ENCODE measurements at places on chromosomes 13 and 19.

- DNase-seq = peak; percentile 67
Observed at GRCh38 chr13:50715402-50716146, 127.9 kb downstream of the DLEU7 start.

- peak; percentile 27 for DNase-seq
Observed at GRCh38 chr13:113629866-113630265, 28.1 kb downstream of the ATP4B start.

- DNase-seq = no peak
Observed at GRCh38 chr13:50236898-50237318, 221.7 kb downstream of the KCNRG start.

DNA sequence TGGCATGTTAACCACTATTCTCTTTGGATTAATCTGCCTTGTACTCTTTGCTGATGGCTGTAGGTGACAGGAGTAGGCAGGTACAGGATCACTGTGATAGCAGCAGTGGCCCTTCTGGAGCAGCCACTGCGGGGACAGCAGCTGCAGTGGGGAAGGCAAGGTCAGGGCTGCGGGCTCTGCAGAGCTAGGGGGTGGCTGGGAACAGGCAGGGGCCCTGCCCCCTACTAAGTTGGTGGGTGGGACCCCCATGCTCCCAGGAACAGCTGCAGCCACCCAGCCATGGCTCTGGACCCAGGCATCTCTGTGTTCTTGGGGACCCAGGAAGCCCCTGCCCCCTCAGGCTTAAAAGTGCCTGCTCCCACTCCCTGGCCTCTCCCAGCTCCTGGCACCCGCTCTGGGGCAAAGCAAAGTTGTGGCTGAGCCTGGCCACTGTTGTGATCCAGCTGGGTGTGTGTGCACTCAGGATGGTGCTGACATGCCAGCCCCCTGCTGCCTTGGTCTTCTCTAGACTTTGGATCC, 302.4 kb downstream of the PCDH20 start:
- no peak for DNase-seq

DNA sequence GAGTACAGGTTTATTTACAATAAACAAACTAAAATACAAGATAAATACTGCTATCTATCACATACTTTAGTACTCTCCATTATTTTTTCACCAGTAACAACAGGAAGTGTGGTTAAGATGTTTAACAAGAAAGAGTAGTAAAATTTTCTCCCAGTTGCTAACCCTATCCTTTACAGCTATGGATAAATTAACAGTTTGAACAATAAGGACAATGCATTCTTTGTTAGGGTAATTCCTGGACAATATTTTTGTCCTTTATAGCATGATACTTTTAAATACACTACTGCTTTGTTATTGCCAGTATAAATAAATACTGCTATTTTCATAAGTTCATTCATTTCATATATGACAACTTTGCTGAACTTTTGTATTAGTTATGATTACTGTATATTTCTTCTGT, 630.2 kb upstream of the ATXN8OS start:
- no peak for DNase-seq

DNA sequence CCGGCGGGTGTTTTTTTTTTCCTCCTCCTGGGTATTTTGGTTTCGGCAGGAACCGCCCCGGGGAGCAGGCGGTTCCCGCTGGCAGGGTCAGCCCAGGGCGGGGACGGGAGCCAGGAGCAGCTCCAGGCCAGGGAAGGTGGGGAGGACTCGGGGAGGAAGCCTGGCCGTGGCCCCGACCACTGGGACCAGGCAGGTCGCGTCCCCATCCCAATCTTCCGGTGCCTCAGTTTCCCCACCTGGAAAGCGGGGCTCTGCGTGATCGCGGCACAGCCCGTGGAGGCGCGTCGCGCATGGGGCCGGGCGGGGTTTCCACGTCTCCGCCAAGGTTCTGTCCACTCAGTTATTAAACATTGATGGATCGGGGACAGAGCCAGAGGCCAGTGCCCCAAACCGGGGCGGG, 34.8 kb downstream of the IL12RB1 start:
- no peak for DNase-seq

DNA sequence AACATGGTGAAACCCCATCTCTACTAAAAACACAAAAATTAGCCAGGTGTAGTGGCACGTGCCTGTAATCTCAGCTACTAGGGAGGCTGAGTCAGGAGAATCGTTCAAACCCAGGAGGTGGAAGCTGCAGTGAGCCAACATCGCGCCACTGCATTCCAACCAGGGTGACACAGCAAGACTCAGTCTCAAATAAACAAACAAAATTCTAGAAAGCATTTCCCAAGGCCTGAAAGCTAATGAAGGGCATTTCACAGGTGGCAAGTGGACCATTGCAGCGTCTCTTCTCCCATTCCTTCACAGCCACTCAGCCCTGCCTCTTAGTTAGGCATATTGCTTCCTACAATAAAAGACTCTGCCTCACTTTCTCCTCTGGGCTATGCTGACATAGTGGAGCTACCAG, 13.5 kb upstream of the RXFP2 start:
- DNase-seq = no peak

DNA sequence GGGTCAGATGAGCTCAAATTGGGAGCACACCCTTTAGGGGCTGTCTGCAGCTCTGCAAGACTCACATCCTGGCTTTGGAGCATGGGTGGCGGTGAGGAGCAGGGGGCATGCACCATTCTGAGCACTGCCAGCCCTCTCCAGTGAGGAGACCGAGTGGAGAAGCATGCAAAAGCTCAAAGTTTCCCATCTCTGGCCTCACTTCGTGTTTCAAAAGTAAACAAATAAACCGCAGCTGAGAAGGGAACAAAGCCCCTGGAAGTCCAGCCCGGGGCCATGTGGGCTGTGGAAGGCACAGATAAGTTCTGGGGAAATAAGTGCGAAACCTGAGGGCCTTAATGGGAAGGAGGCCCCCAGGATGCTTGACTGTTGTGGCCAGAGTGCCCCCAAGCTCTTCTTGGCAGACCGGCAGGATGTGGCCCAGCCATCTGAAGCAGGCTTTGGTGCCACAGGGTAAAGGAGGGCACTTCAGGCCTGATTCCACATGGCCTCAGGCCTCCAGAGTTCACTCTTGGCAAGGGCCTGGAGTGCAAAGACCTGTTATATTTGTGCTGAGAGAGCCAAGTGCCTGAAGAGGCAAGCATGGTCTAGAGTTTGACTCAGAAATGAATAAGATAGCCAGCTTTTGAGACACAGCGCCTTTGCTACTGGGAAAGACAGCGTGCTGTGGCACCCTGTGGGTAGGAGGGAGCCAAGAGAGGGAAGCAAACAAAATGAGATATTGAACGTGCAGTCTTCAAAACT, 1.2 kb downstream of the MEDAG start:
- DNase-seq = no peak

- DNase-seq = no peak
Observed at GRCh38 chr13:84399320-84400085, 517.2 kb upstream of the SLITRK1 start.

DNA sequence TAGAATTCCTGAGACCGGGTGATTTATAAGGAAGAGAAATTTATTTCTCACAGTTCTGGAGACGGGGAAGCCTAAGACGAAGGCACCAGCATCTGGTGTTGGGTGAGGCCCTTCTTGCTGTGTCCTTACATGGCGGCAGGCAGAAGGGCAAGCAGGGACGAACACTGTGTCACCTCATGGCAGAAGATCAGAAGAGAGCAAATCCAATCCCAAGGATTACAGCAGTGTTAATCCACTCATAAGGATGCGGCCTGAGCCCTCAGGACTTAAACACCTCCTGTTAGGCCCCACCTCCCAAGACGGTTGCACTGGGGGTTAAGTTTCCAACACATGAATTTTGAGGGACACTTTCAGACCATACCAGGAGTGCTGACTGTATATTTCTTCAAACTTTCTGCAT, 6.7 kb upstream of the FBL start:
- DNase-seq = no peak

DNA sequence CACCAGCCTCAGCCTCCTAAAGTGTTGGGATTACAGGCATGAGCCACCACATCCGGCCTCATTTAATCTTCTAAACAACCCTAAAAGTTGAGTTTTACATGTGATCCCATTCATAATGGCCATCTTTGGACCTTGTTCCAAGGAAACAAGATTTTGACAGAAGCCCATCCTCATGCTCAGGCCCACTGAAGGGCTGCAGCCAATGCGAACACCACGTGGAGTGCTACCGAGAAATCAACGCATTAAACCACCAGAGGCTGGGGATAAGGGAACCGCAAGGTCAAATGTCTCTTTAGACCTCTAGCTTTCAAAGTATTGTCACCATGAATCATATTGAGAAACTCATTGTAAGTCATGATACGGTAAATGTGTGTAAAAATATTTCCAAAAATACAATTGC, 49.4 kb upstream of the DOCK9 start:
- no peak for DNase-seq

DNA sequence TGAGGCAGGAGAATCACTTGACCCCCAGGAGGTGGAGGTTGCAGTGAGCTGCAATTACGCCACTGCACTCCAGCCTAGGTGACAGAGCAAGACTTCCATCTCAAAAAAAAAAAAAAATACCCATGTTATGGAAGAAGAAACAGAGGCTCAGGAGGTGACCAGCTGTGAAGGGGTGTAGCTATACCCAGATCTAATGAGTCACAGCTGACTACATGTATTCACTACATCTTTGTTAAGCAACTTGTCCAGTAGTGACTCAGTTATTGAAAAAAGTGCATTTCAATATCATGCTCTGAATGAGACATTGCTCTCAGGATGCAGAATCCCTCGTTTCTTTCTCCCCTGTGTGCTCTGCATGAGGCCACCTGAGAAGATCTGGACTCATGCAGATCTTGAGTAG, 16.1 kb upstream of the SPART start:
- no peak for DNase-seq

- no peak for DNase-seq
Observed at GRCh38 chr13:105084931-105085330, 1450.5 kb downstream of the EFNB2 start.

DNA sequence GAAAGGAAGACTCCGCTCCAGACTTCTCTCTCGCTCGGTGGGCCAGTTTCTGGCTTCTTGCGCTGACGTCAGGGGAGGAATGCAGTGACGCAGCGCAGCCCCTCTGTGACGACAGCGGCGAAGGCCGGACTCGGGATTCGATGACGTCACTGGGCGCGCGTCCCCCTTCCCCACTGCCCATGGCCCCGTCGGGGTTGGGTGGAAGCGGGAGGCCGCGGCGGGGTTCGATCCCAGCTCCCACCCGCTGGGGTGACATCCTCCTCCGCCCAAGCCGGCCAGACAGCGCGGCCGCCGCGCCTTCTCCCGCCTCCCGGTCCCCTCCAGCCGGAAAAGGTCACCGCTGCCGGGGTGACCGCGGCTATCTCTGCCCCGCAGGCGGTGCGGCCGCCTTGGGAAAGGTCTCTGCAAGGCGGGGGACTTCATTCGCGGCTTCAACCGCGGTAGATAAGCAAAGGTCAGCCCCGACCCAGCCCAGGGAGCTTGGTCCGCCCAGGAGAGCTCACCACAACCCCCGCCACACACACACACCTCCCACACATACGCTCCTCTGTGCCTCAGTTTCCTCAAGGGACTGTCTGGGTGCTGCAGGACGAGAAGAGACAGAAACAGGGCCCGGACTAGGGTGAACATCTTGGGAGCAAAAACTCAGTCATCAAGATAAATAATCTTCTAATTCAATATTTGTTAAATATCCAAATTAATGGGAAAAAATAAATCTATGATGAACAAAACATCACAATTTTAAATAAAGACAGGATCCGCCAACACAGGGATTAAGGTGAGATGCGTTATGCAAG, 844 bp upstream of the RFX1 start:
- peak; percentile 92 for DNase-seq

- peak; percentile 71 for DNase-seq
Observed at GRCh38 chr13:45615501-45616101, at the start of gene ERICH6B. TSS of gene ERICH6B (minus strand) at chr13:45615739. CDS start at chr13:45597005, 18,734 bp downstream.

- peak; percentile 98 for DNase-seq
Observed at GRCh38 chr19:49453013-49453756, at the start of gene ALDH16A1. TSS of gene ALDH16A1 (plus strand) at chr19:49453225. CDS start at chr19:49453332, 107 bp downstream.
